ENCODE measurements at places on chromosomes 3 and 15.
A peak's percentile ranks its signal among the peaks of the same experiment; 100 is the strongest.

- no peak for DNase-seq
Observed at GRCh38 chr15:61929452-61929851, 130.8 kb downstream of the VPS13C start.

- no peak for DNase-seq
Observed at GRCh38 chr15:92970656-92971055, 70.5 kb downstream of the CHD2 start.

DNA sequence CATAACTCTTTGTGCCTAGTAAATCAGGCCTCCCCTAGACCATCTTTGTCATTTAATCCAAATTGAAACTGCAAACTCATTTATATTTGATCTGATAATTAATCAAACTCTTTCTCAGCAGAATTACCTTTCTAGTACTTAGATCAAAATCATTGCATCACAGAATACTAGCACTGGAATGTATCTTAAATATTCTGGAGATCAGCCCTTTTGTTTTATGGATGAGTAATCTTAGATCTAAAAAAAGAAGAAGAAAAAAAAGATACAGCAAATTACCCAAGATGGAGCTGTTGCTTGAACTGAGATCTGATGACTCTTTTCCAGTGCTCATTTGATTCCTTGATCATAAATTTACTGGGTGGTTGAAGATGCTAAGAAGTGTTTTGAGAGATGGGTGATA lies 47.9 kb downstream of the NAALADL2 start:
- DNase-seq = no peak

DNA sequence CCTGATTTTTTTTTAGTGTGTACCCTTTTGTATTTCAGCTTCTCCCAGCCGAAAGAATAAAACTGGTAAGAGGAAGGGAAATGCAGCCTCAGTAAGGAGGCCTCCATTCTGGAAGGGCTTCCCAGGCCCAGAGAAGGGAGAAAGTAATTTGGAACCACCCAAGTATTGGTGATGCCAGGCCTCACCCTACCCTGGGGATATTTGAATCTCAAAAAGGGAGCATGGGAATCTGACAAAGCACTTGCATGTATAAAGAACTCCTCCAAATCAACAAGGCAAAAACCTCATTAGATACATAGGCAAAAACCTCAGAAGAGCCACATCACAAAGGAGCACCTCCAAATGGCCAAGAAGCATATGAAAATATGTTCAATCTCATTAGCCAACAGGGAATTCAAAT lies 68.8 kb upstream of the GLCE start:
- DNase-seq = no peak

DNA sequence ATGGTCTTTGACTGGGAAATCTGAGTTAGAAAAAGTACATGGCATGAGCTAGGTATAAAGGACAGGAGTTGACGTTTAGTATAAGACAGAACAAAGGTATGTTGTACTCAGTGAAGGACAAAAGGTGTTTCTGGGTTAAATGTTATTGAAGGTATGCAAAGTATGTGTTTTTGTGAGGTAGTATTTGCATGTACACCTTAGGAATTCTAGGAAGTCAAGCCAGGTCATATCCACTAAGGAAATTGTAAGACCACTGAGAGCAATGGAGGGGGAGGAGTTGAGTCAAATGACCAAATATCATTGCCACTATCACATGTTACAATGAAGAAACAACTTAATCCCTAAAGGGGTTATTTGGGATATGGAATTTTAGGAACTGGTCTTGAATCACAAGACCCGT lies 24.4 kb upstream of the TGFBR2 start:
- DNase-seq = no peak

- no peak for DNase-seq
Observed at GRCh38 chr15:50828610-50829206, 63.2 kb upstream of the SPPL2A start.

- DNase-seq = no peak
Observed at GRCh38 chr3:87209111-87209510, 18.0 kb upstream of the CHMP2B start.

- no peak for DNase-seq
Observed at GRCh38 chr3:131645638-131646037, 142.9 kb upstream of the MRPL3 start.

DNA sequence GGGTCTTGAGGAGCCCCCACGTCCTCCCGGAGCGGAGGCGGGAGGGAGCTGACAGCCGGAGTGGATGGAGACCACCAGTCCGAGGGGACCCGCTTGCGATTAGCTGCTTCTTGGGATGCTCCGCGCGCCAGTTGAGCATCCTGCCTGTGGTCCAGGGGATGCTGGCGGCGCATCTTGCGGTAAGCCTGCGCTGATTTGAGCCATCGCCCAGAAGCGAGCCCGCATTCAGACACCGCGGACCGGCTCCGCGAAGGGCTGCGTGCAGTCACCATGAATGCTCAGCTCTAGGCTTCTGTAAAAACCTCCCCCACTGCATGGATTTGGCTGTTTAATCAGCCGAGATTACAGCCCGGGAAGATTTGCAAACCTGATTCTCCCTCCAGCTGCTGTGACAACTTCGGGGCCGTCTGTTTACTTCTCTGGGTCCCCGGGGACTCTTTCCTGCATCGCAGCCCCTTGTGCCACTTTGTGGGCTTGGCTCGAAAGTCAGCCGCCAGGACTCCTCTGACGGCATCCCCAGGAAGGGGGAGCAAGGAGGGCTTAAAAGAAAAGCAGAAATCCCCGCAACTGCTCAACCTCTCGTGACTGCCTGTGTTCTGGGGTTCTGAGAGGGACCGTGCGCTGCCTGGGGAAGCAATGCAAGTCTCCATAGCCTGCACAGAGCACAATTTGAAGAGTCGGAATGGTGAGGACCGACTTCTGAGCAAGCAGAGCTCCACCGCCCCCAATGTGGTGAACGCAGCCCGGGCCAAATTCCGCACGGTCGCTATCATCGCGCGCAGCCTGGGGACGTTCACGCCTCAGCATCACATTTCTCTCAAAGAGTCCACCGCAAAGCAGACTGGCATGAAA lies 171.1 kb downstream of the KCNAB1 start:
- DNase-seq = peak; percentile 90

Data from posterior cingulate gyrus (tissue), 11 donors.